Activated CD4-positive, CD25-positive, alpha-beta regulatory T cell (primary cell): ENCODE measurements at places on chromosomes 7 and 10.

DNA sequence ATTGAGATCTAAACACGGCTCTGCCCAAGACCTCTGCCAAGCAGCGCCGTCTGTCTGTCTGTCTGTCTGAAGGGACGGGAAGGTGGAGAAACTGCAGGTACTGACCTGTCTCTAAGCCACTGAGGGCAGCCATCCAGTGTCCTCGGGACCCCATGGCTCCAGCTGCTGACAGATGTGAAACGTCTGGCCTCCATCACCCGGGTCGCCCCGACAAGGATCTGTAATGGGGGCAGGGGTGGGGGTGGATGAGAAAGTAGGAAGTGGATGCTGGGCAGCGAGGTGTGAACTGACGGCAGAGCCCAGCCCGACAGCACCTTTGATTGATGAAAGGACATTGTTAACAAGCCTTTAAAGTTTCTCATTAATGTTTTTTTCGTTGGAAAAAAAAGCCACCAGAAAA is 193.1 kb downstream of the EBF3 start:
- no peak for DNase-seq

- DNase-seq, result no peak
These were observed 820 bp upstream of the NRG3 start for GRCh38 chr10:81873932-81874816.

- DNase-seq, result no peak
These were observed 28.5 kb downstream of the NPS start for GRCh38 chr10:127577376-127578258.

- no peak for DNase-seq
These were observed 253.6 kb downstream of the KCNMA1 start for GRCh38 chr10:77383861-77384553.

GRCh38 chr7:47950714-47951113 is 2.4 kb upstream of the PKD1L1 start:
- no peak for DNase-seq

- no peak for DNase-seq
These were observed 57.6 kb downstream of the CNNM2 start for GRCh38 chr10:102975483-102976379.

DNA sequence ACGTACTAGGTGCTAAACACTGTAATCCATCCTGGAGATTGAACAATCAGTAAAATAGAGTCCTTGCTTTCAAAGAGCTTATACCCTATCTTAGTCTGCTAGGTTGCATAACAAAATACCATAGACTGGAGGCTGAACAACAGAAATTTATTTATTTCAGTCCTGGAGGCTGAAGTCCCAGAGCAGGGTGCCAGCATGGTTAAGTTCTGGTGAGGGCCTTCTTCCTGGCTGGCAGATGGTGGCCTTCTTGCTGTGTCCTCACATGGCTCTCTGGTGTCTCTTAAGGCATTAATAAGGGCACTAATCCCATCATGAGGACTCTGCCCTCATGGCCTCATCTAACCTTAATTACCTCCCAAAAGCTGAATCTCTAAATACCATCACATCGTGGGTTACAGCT is 43.1 kb upstream of the ICA1 start:
- DNase-seq, result no peak
